ENCODE measurements at places on chromosomes 6 and 20.

- DNase-seq, result no peak
These were observed 325.7 kb downstream of the SAMD5 start for GRCh38 chr6:147834084-147834776.

- DNase-seq, result no peak
These were observed 11.1 kb upstream of the IL17F start for GRCh38 chr6:52255434-52255833.

GRCh38 chr20:32463642-32464400, 105.7 kb downstream of the ASXL1 start:
- no peak for DNase-seq

GRCh38 chr6:101760843-101761621, 367.5 kb downstream of the GRIK2 start:
- DNase-seq, result peak; percentile 13

GRCh38 chr6:168890306-168890980, 363.2 kb downstream of the THBS2 start:
- no peak for DNase-seq

DNA sequence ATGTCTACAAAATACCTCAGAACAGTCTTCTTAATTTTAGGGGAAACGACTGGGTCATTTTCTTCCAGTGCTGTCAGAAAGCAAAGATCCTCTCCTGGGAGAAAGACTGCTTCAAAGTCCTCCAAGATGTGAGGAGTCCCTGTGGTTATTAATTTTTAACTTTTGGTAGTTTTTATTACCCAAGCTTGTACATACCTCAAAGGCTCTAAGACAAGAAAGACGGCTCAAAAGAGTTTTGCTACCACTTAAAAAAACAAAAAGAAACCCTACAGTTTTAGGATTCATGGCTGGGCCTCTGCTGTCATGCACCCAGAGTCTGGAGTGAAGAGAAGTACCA, 56.1 kb upstream of the APCDD1L start:
- no peak for DNase-seq

DNA sequence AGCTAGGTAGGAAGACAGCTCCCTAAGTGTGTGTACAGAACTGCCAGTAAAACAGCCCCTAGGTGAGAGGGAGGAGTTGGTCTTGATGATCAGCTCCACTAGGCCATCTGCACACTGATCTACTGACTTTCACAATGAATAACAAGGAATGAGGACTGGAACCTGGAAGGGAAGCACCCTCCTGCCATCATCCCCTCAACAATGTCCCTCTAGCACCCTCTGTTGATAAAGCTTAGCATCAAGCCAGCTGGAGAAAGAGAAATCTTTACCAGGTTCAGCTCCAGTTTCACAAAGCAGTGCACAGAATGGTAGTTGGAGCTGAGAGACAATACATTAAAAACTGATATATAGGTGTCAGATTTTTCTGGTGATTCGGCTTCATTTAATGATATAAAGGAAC, 57.2 kb upstream of the IRAK1BP1 start:
- DNase-seq, result no peak

DNA sequence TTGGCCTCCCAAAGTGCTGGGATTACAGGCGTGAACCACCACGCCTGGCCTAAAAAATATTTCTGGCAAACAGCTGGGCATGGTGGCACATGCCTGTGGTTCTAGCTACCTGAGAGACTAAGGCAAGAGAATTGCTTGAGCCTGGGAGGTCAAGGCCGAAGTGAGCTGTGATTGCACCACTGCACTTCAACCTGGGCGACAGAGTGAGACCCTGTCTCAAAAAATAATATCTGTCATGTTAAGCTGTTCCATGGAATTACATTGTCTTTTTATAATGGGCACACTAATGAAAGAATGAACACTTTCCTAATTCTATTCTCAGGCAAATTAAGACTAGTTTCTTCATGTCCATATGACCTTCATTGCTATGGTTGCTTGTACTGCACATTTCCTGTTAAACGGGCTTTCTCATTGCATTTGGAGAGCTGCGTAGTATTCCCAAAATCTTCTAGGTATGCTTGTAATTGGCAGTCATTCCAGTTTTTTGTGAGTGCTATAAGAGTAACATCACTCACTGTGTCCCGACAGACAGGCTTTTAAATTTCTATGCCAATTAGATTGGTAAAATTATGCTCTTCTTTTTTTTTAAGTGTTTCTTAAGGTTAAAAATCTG, 12.1 kb downstream of the AMD1 start:
- DNase-seq, result no peak

DNA sequence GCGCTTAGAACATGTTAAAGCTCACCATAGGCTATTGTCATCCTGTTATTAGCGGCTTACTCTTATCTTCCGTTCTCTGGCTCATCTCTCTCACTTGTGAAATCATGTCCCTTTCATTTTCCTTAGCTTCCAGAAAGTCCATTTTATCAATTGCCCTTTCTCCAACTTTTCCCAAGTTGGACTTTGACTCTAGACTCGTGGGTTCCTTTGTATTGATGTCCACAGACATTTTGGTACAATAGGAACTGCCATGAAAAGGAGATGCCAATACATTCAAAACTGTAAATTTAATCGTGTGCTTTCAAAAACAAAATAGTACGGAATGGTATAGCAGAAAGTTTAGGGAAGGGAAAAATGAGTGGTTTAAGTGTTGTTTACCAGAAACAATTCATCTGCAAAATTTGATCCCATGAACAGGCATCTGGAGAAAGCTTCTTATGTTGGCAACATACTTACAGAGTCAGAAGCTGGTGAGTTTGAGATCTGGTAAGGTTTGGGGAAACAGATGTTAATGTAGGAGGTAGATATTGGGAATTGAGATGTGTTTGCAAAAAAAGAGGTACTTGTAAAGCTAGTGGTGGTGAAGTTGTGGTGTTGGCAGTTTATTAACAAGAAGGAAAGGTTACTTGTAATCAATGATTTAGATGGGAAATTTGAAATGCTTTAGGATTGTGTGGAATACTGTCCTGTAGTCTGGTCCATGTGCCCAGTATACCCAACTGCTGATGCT, 10.2 kb upstream of the HIVEP1 start:
- no peak for DNase-seq

DNA sequence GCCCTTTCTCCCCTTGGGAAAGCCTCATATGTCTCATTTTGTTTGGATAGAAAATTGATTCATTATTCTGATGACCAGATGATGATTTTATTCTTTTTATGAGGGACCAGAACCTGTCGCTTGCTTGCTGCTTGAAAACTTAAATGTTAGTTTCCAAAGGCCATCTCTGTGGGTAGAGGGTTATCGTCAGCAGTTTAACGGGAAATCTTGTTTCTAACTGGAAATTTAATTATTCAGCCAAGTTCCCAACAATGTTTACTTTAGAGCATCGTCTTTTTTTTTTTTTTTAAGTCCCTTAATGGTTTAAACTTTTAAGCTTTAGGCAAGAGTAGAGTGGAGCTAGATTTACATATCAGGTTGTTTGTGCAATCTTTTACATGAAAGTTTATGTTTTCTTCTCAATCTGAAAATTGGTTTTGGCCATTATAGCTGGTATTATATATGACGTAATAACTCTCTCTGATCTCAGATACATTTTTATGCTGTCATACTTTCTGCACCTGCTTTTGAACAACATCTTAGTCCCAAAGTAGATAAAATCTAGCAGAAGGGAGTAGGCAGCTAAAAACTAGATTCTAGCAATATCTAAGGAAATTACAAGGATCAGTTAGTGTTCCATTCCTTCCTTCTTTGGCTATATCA, 93.9 kb downstream of the FOXO3 start:
- no peak for DNase-seq

- DNase-seq, result no peak
These were observed 22.4 kb downstream of the MANEA start for GRCh38 chr6:95599706-95600105.

- no peak for DNase-seq
These were observed 68.2 kb downstream of the PXDC1 start for GRCh38 chr6:3683331-3683730.

DNA sequence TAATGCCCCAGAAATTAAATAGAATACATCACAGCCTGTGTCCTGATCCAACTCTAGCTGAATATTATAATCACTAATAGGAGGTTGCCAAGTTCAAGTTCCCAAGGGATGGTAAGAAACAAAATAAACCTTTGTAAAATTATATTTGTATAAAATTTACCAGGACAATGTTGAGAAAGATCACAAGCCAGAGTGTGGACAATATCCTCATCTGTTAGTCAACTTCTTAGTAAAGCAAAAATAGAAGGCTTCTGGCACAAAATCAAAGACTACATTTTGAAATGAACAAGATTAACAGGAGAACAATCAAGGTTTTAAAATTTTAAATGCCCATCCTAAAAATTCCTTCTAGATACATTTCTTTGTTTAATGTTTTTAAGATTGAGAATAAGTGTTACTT, 290.4 kb upstream of the HSF2 start:
- DNase-seq, result no peak

- no peak for DNase-seq
These were observed 167.9 kb upstream of the STMND1 start for GRCh38 chr6:16933961-16934360.

DNA sequence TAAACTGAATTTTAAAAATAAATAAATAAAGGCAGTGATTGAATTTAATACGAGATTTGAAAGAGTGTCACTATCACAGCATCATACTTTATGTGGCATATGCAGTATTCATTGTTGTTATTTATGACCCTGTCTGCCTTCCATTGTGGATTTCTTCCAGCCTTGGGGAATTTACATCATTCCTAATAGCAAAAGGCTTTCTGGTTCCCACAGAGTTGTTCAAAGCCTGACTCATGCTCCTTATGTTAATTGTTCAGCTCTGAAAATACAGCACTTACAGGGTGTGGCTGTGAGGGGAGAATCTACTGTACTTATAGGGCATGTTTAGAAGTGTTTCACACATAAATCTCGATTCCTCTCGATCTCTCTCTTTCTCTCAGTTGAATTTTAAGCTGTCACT, 54.4 kb downstream of the JAG1 start:
- no peak for DNase-seq

DNA sequence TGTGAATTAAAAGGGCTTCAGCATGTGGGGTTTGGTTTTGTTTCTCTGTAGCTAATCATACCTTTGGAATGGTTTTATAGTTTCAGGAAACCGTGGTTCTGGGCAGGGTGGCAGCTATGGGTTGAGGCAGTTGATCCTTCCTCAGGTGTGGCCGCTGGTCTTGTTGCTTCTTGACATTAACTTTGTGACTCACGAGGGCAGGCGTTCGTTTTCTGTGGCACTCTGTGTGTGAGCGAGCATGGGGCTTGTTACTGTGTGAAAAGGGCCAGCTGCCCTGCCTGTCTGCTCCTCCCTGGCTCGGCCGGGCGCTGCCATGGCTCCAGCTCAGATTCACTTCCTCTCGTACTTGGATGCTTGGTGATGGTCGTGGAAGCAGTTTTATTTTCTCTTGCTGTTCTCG, 16.2 kb downstream of the DNAJC5 start:
- peak; percentile 4 for DNase-seq

DNA sequence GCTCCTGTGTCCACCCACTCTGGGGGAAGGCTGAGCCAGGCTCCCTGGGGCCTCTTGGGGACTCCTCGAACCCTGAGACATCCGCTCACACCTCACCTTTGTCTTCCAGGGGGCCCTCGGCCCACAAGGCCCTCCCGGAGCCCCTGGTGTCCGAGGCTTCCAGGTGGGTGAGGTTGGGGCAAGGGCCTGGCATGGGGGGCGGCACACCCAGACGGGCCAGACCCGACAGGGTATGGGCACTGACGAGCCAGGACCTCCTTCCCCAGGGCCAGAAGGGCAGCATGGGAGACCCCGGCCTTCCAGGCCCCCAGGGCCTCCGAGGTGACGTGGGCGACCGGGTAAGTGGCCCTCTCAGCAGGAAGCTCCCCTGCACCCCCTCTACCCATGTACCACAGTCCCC, 13.4 kb downstream of the COL9A3 start:
- DNase-seq, result no peak

DNA sequence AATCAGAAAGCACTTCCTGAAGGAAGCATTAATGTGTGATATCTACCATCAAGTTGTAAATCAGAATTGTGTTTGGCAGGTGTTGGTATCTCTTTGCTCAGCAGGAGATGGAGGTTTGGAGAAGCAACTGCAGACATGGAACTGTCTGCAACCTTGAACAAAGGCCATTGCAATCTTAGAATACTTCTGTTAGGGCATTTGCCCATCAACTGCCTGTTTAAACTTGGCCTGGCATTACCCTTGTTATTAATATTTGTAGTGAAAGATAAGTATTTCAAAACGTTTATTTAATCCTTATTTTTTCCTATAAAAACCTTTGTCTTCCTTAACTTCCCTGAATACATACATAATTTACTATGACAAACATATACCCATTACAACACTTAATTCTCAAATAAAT, 14.1 kb downstream of the GSTA5 start:
- no peak for DNase-seq

DNA sequence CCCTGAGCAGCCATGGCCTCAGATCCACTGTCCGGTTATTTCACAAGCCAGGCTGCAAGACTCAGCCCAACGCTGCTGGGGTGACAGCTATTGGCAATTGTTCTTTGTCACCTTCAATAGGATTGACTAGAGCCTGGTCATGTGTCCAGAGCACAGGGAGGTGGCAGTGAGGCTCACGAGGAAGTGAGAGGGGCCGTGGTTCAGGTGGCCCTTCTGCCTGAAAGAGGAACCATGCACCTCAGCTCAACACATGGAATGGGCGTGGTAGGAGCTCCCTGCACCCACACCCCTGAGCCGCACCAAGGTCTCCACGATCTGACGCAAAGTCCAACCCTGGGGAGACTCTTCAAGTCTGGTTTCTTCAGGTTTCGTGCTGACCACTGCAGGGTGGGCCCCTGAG, 184.8 kb upstream of the CDH4 start:
- DNase-seq, result no peak

- no peak for DNase-seq
These were observed 136.9 kb downstream of the SASH1 start for GRCh38 chr6:148479497-148479896.

- DNase-seq, result peak; percentile 30
These were observed 47.5 kb downstream of the RALGAPA2 start for GRCh38 chr20:20664795-20665589.

GRCh38 chr6:107712237-107712664, 111.9 kb downstream of the SCML4 start:
- DNase-seq, result no peak

DNA sequence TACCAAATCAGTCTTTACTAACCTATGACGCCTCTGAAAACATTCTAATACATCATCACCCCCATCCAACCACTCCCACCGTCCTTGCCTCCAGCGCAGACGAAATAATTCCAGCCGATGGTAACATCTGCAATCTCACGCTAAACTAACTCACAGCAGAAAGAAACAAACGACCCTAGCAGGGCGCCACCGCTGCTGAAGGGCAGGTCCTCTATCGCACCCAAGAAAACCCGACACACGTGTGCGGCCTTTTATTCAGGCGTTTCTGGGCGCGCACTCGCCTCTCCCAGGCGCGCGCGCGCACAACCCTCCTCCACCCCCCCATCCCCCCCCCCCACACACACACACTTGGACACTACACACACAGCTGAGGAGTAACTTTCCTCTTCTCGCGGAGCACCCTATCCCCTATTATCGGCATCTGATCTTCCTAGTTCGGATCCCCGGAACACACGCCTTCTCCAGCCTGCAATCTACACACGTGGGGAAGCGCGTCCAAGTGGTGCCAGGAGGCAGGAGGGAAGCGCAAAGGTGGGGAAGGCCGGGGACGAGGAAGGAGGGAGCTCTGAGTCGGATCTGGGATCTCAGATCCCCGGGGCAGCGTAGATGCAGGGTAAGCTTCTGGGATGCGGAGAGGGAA, 1.4 kb downstream of the GFOD1 start:
- DNase-seq, result peak; percentile 29
